Renal cortex interstitium (tissue), 15 donors: ENCODE measurements at places on chromosomes 12 and 14. TPM values are rescaled to one million over a fixed set of nuclear protein-coding genes. Genes with fewer than 3 reads are reported as not detected.

Gene NRIP2
- polyA plus RNA-seq: 29.5 TPM

Gene RNFT2
- 5.4 TPM for polyA plus RNA-seq

DNA sequence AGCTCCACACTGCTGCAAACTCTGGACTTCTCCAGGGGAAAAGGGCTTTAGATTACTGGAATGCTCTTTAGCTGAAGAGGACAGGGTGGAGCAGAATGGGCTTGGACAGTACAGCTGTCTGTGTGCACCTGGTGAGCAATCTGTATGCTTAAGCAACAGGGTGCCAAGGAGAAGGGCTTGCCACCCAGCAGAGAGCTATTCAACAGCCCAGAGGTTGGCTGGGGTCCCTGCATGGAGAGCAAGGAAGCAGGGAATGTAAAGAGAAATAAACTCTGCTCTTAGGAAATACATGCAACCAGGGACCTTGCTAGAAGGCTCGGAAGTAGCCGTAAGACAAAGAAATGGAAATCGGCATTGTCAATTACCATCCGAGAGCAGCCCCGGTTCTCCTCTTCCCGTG is 53.0 kb upstream of the CORO1C start:
- DNase-seq: no peak

- peak; percentile 33 for DNase-seq
Measured at GRCh38 chr12:105588106-105588505, 257.6 kb downstream of the C12orf75 start.

Gene KCNK13
- polyA plus RNA-seq: 0.23 TPM

GRCh38 chr12:115495300-115495699 is 782.2 kb downstream of the MED13L start:
- DNase-seq: no peak

Gene GALNT4
- 8.8 TPM for polyA plus RNA-seq

- DNase-seq: no peak
Measured at GRCh38 chr14:28765831-28766468, 637 bp upstream of the FOXG1 start.

Gene CACNA1C
- 13.1 TPM for polyA plus RNA-seq

GRCh38 chr14:21093769-21094681 is 4.4 kb downstream of the ZNF219 start:
- peak; percentile 82 for DNase-seq

- no peak for DNase-seq
Measured at GRCh38 chr14:58027904-58028303, 124.1 kb downstream of the ARMH4 start.

Gene SSPN
- 14.2 TPM for polyA plus RNA-seq

DNA sequence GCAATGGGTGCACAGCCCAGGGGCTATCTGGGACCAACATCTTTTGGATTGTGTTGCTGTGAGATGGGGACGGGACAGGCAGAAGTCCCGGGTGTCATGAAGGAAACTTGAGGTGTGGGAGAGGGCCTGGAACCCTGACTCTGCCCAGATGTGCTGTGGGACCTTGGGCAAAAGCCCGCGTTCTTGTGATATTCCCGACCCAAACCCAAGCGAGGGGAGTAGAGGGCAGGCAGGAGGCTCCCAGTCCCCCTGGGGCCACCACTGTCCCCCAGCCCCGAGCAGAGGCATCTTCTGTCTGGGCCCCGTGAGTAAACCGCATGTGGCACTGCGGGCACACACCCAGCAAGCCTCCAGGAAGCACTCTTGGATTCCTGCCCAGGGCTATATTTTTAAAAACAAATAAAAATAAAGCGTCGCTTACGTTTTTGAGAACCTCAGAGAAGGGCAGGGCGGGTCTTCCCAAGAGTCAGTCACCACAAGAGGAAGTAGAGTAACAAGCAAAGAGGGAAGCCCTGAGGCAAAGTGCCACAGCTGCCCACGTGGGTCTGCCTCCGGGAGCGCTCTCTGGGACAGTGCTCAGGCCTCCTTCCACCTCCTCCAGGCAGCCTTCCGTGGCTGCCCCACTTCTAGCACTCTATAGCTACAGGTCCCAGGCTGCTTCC is 39.5 kb downstream of the BEGAIN start:
- no peak for DNase-seq

- DNase-seq: peak; percentile 59
Measured at GRCh38 chr12:113048716-113049127, 7.8 kb upstream of the DTX1 start.

GRCh38 chr12:126083926-126084325 is 1018.7 kb downstream of the AACS start:
- no peak for DNase-seq

DNA sequence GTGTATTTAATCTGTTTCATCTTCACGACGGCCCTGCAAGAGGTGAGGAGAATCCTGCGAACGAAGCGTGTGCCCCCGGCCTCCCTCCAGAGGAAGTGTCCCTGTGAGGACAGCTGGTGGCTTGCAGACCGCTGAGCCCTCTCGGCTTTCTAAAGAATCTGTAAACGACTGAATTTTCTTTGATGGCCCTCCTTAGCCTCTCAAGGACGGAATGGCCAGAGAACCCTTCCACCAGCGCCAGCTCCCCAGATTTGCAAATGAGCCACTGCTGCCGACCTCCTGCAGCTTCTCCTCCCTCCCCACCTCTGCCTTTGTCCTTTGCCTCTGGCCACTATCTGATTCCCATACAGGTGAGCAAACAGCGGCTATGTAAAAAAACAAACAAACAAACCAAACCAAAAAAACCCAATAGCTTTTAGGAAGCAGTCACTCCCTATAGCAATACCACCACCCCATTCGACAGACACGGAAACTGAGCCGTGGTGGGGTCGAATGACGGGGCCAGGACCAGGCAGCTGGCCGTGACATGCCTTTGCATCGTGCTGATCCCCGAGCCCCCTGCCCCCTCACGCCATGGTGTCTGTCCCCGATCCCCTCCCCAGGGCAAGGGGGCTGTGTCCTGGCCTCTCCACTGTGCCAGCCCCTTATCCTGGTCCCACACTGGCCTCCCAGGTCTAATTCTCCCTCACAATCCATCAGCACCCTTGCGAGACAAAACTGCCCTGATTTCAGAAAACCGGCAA is 23.6 kb downstream of the RFLNA start:
- no peak for DNase-seq

DNA sequence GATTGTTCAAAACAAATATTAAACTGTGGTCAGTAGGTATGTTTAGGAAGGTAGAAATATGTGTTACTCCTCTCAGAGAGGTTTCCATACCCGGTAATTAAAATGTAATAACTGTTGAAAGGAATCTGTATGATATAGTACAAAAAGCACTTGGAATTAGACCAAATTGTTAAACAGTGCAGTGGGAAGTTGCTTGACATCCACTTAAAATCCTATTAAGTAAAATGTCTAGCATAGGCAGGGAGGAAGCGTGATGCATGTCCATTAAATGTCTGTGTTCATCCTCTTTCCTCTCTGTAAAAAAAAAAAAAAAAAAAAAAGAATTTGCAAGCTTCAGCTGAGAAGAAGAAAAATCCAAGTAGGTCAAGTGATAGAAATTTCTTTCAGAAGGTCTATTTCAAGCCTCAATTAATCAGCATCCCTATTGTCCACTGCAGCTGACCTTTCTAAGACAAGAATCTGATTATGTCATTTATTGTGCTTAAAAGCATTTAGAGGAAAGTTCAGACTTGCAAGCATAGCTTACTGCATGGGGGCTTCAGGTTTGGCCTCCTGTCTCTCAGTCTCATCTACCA is 265.6 kb upstream of the RGS6 start:
- no peak for DNase-seq

Gene ZC2HC1C
- polyA plus RNA-seq: 9.3 TPM

- DNase-seq: no peak
Measured at GRCh38 chr12:78746001-78746400, 118.6 kb upstream of the SYT1 start.

Gene FAM90A1
- polyA plus RNA-seq: 1.6 TPM

GRCh38 chr12:126950266-126950665 is 1316.7 kb upstream of the TMEM132C start:
- DNase-seq: no peak

- DNase-seq: no peak
Measured at GRCh38 chr12:94144781-94145180, 3.6 kb upstream of the PLXNC1 start.

Gene ALDH1L2
- 0.53 TPM for polyA plus RNA-seq

GRCh38 chr12:108653082-108653516 is 19.4 kb upstream of the SELPLG start:
- no peak for DNase-seq

DNA sequence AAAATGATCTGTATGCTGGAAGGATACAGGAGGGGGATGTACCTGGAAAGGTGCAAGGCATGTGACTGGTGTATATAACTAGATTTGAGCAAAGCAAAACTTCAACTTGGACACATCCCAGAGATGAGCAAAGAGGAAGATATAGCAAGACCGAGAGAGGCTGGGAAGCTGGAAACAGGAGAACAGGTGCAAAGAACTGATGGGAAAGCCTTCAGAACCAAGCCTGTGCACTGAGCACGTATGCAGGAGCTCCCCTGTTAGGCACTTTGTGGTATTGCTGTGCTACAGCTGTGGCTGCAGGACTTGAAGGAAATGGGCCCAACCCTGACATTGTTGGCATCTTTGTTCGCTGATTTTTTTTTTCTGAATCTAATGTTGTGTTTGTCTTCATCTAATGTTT is 120.7 kb upstream of the PWP1 start:
- DNase-seq: no peak

DNA sequence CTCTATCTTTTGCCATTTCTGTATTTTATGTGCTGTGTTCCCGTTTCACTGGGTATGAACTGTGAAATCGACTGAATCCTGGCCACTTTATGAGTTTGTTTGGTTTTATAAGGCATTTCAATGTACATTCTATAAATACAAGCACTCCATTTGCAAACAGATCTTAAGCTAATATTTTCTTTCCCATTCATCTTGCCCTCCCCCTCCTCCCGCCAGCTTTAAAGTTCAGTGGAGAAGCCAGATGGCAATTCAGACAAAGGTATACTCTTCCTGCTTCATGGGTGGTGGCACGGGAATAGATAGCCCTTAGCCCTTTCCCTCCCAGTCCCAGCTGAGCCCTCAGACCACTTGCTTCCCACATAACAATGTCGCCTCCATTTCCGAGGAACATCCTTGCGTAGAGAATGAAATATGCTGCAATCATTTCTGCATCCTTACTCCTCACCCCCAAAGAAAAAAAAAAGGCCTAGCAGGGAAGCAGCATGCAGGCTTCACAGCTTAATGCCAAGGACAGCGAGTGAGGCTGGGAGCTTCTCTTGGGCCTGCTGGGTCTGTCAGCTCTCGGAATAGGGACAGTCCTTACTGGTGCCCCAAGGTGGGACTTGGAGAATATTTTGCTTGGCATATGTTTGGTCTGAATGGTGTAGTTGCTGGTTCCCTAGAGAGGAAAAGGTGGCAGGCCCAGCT is 52.8 kb upstream of the SRSF5 start:
- no peak for DNase-seq

DNA sequence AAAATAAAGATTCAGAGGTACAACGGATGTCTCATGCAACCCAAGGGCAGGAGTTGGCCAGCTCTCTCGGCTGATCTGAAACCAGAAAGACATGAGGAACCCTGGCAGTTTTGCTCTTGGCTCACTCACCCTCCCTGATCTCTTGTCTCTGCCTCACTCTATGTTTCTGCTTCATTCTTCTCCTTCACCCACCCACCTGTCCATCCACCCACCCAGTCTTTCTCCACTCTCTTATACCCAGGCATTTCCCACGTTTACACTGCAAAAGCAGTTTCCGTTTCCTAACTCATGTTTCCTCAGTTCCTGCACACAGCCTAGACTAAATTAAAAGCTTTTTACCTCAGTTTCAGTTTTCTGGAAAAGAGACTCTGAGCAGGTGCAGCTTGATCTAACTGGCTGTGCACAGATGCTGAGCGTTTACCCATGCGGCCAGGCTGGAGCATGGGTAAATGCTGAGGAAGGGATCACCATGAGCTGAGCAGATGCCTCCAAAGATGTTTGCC is 157.6 kb downstream of the PRKCH start:
- no peak for DNase-seq

GRCh38 chr12:111368788-111369495 is at the start of gene PHETA1:
TSS of gene PHETA1 (minus strand) at chr12:111369095. CDS start at chr12:111363427, 5,668 bp downstream.
- peak; percentile 87 for DNase-seq

GRCh38 chr12:5864301-5864700 is 80.8 kb downstream of the ANO2 start:
- DNase-seq: no peak

Gene ZNF705A
- 0.16 TPM for polyA plus RNA-seq

- DNase-seq: no peak
Measured at GRCh38 chr14:105205673-105206208, 24.6 kb upstream of the NUDT14 start.

Gene VCPKMT
- polyA plus RNA-seq: 13.1 TPM

DNA sequence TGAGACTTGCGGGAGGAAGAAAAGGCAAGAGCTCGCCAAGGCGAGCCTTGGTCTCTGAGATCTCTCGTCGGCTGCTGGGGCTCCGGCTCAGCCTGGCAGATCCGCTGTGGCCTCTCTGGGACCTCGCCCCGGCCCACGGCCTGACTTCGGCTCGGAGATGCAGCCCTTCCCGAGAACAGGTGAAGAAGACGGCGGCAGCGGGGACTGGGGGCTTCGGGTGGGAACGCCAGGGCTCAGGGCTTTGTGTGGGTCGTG is 6.0 kb upstream of the HOXC9 start:
- no peak for DNase-seq
